Melanocyte of skin (primary cell): ENCODE measurements at places on chromosomes 5 and 9. TPM values are rescaled to one million over a fixed set of nuclear protein-coding genes. Genes with fewer than 3 reads are reported as not detected.

GPBP1 gene
- total RNA-seq = 72.9 and 90.4 TPM in 2 replicates

SLC27A6 gene
- total RNA-seq = under 0.01 TPM in 1 of 2 replicates, not detected in the other

GABRA1 gene
- total RNA-seq = not detected in 2 replicates

CENPH gene
- total RNA-seq = 6.5 and 10.3 TPM in 2 replicates

ZNF618 gene
- 10.5 and 12.7 TPM in 2 replicates for total RNA-seq

PCAT7 gene
- not detected in 2 replicates for total RNA-seq

GLRA1 gene
- not detected in 2 replicates for total RNA-seq

SYK gene
- total RNA-seq = 4.2 and 8.0 TPM in 2 replicates

PCDHAC2 gene
- not detected in 2 replicates for total RNA-seq

OR1L6 gene
- total RNA-seq = not detected in 2 replicates

CMYA5 gene
- 0.69 and 2.2 TPM in 2 replicates for total RNA-seq

RANBP3L gene
- total RNA-seq = not detected in 2 replicates

BTNL8 gene
- total RNA-seq = not detected in 2 replicates
